Activated naive CD4-positive, alpha-beta T cell treated with anti-CD3 and anti-CD28 coated beads for 36 hours (primary cell): ENCODE measurements at places on chromosomes 7 and 10. TPM values are rescaled to one million over a fixed set of nuclear protein-coding genes. Genes with fewer than 3 reads are reported as not detected.

DNA sequence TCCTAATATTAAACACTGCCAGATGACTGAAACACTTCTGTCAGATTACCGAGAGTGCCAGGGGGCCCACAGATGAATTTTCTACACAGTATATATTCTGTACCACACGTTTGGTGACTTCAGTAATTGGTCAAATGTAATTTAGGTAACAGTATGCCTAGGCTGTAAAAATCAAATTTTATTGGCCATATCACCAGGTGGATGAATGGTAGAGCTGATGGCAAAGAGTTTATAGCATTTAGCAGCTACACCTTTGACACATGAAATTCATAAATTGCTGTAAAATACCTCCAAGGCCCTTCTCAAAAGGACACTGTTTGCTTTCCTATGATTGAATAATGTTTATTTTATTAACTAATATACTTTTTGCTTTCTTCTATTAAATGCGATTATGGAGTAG is 101.3 kb downstream of the ARID5B start:
- DNase-seq: no peak

- no peak for DNase-seq
These were observed 12.1 kb downstream of the TMEM236 start for GRCh38 chr10:17764142-17764541.

DNA sequence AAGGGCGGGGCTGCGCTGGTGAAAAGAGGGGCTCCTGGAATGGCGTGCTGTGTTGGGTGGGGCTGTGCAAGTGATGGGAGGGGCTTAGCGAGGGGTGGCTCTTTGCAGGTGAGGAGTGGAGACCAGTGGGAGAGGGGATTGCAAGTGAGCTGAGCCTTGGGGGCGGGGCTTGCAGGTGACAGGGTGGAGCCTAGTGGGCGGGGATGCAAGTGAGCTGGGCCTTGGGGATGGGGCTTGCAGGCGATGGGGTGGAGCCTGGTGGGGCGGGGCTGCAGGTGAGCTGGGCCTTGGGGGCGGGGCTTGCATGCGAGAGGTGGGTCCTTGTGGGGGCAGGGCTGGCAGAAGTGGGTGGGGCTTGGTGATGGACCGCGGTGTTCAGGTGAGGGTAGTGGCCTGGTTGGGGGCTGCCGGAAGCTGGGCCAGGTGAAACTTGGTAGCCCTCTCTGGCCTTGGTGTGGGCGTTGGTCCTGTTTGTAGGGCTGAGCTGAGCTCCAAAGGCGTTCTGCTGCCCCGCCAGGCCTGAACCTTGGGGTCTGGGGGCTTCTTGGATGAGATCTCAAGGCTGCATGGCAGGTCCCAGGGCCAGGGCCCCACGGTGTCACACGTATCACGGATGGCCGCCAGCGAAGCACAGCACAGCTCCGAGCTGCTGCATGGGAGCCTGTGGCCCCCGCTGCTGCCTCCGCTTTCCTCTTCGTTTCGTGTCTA is 743 bp upstream of the PITRM1 start:
- DNase-seq: no peak

The NPTX2 gene
- total RNA-seq: not detected

The VIM gene
- total RNA-seq: 58.3 TPM

The HOXA6 gene
- not detected for total RNA-seq

The CLRN3 gene
- not detected for total RNA-seq
